Activated CD4-positive, alpha-beta T cell treated with anti-CD3 and anti-CD28 coated beads, Interleukin-2, amount 50 U/mL, for 24 hours (primary cell): ENCODE measurements at places on chromosomes 12 and 14.
A peak's percentile ranks its signal among the peaks of the same experiment; 100 is the strongest.

DNA sequence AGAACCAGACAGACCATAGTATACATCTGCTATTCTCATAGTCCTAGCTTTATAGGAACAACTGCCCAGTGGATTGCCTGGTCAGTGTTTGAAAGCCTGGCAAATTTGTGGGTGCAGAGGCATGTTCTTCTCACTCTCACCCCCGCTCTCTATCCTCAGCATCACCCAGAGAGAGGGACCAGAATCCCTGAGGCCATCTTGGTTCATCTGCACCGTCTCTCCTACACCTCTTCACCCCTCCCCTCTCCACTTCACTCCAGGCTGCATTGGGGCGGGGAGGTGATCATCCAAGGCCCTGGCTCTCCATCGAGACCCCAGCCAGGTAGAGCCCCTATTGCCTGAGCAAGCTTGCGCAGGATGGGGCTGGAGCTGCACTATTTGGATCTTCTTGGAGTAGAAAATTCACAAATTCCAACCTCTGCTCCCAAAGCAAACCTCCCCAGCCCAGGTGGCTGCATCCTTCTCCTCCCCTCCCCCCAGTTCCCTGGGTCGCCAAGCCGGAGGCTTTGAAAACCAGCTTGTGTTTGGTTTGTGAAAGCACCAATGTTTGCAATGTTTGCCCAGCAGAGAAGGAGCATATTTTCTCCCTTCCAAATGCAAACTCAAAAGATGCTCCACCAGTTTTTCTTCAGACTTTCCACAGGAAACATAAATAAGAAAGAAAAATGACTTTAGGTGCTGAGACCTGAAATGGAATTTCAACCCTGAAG is 18.6 kb upstream of the COL2A1 start:
- DNase-seq, result no peak

DNA sequence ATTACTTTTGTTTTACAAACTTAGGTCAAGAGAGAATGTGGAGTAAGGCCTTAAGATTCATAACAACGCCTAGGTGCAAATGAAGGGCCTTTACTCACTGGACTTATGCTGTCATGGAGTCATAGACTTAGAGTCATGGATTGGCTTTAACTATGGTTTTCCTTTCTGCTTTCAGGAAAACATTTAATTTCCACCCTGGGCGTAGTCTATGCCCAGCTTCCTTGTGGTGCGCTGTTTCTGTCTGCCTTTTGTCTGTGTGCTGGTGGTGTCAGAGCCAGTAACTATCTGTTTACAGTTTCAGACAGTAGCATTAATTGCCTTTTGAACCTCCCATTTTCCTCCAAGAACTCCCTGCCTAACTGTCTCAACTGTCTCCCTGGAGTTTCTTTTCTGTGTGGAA is 31.8 kb upstream of the COX6A1 start:
- no peak for DNase-seq

DNA sequence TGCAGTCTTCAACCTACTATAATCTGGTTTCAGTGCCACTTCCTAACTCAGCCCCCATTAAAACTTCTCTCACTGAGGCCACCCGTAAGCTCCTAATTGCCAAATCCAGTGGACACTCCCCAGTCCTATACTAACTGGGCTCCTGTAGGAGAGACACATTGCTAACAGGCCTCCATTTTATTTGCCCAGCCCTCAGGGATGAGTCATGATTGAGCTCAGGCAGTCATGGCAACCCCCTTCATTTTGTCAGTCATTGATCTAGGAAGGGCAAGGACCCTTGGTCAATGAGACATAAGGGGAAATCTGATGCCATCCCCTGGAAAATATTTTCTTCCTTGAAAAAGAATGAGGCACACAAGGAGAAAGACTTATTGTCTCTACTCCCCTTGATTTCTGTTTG is 70.1 kb upstream of the HIF1A start:
- no peak for DNase-seq

DNA sequence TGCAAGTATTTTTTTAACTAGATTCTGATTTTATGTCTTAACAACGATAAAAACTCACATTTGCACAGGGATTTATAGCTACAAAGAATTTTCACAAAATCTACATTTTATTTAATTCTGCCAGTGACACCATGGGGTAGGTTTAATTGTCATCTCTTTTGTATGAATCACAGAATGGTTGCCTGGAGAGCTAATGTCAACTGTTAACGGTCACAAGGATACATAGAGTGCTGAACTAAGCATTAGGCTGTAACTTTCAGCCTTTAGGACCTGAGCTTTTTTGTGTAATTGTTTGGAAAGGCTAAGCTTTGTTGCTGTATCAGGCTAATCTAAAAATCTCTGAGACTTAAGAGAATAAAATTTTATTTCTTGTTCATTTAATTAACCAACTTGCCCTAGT is 465.3 kb upstream of the TBX3 start:
- no peak for DNase-seq

DNA sequence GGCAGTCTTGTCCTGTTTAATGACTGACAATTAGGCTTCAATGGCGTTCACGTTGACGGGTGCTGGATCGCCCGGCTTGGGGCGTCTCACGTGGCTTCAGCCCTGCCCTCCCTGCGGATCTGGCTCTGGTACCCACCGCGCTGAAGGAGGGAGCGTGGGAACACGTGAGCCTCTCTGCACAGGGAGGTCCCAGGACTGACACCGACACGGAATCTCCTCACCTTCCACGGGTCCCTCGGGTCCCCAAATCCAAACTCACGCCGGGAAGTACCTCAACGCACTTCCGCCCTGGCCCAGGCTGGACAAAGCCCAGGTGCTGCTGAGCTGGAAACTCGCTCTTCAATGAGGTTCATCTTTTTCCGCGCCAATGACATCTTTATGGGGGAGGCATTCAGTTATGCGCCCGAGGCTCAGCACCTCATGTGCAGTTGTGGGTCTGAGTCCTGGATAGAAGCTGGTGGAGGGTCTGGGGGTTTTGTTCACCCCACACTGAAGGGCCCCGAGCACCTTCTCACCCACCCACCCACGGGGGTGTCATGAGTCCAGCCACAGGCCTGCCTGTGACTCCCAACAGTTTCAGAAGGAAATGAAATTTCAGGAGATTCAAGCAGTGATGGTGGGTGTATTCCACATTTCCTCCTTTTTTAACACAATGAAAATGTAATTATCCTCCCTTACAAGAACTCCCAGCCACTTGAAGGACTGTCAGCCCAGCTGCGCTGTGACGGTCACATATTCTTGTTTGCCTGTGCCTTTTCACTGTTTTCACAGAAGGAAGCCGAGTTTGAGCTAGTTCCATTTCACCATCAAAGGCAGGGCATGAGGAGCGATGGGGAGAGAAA is 251.7 kb upstream of the SFSWAP start:
- DNase-seq, result no peak

GRCh38 chr12:53483225-53483978 is 15.9 kb downstream of the MAP3K12 start:
- no peak for DNase-seq

- DNase-seq, result no peak
Observed at GRCh38 chr12:55694651-55695050, 13.1 kb downstream of the ITGA7 start.

GRCh38 chr12:20272801-20273200 is 95.5 kb upstream of the PDE3A start:
- no peak for DNase-seq

GRCh38 chr14:53542732-53543131 is 389.6 kb upstream of the DDHD1 start:
- no peak for DNase-seq

- no peak for DNase-seq
Observed at GRCh38 chr12:14995583-14996425, 23.0 kb downstream of the PDE6H start.

DNA sequence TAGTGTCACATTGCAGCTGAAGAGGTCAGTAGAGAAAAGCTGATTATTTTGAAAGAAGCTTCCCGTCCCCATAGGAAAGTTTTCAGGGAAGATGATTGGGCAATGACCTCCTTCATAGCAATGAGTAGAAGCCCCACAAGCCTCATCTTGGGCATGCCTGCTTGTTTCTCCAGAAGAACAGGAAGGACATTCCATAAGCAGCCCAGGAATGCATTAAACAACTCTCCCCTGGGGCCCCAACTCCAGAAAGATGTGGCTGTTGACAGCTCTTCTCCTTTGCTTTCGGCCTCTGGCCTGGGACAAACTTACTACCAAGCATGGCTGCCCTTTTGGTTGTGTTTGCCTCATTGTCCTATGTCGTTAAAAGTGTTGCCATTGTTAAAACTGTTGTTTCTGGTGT is 5.7 kb upstream of the VDR start:
- DNase-seq, result no peak

GRCh38 chr14:77024171-77024691 is 4.3 kb downstream of the IRF2BPL start:
- peak; percentile 72 for DNase-seq

- DNase-seq, result no peak
Observed at GRCh38 chr12:9344541-9344940, 136.3 kb upstream of the PZP start.
